Thymus (tissue), 14 donors: ENCODE measurements at places on chromosomes 5 and 9. TPM values are rescaled to one million over a fixed set of nuclear protein-coding genes. Genes with fewer than 3 reads are reported as not detected.

- no peaks in the 10 kb centered on the region for H3K27me3 ChIP-seq
- no peak overlapping the region for H3K4me3 ChIP-seq
- no peak for DNase-seq
- no peaks in the 10 kb centered on the region for H3K36me3 ChIP-seq
- no peaks in the 10 kb centered on the region for H3K4me1 ChIP-seq
Observed at GRCh38 chr5:108167174-108167573, 214.7 kb downstream of the FBXL17 start.

GRCh38 chr5:16776611-16777251, 159.4 kb downstream of the MYO10 start:
- no peak for DNase-seq
- no peak overlapping the region for H3K4me3 ChIP-seq
- no peaks in the 10 kb centered on the region for H3K4me1 ChIP-seq
- H3K27ac ChIP-seq, result no peak overlapping the region
- H3K27me3 ChIP-seq, result no peaks in the 10 kb centered on the region
- H3K36me3 ChIP-seq, result no peaks in the 10 kb centered on the region

DNA sequence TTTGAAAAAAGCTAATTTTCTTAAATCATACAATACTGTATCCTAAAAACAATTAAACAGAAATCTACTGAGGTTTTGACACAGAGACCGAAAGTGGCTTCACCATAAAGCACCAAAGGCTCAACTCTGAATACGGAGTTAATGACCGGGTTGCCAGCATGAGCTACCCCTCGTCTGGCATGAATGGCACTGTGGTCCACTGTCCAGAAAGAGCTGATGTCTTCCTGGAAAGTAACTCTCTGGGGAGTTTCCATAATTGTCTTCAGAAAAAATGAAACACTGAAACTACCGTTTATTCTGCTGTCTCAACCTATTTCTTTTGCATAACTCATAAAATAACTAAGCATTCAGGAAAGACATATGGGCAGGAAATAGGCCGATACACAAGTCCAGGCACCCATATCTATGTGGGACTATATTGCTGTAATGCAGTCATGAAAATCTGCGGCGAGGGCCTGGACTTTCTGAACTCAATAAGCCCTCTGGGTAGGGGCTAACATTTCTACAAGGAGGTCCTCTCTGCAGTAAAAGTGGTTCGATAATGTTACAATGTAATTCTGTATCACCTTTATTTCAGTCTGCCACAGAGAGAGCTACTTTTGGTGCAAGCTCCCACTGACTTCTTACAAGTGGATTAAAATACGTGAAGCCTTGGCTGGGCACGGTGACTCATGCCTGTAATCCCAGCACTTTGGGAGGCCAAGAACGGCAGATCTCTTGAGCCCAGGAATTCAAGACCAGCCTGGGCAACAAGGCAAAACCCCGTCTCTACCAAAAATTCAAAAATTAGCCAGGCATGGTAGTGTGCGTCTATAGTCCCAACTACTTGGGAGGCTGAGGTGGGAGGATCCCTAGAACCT, 52.4 kb downstream of the ANKH start:
- H3K27me3 ChIP-seq, result no peaks in the 10 kb centered on the region
- H3K4me3 ChIP-seq, result no peak overlapping the region
- H3K4me1 ChIP-seq, result no peaks in the 10 kb centered on the region
- no peak for DNase-seq
- no peaks in the 10 kb centered on the region for H3K36me3 ChIP-seq

DNA sequence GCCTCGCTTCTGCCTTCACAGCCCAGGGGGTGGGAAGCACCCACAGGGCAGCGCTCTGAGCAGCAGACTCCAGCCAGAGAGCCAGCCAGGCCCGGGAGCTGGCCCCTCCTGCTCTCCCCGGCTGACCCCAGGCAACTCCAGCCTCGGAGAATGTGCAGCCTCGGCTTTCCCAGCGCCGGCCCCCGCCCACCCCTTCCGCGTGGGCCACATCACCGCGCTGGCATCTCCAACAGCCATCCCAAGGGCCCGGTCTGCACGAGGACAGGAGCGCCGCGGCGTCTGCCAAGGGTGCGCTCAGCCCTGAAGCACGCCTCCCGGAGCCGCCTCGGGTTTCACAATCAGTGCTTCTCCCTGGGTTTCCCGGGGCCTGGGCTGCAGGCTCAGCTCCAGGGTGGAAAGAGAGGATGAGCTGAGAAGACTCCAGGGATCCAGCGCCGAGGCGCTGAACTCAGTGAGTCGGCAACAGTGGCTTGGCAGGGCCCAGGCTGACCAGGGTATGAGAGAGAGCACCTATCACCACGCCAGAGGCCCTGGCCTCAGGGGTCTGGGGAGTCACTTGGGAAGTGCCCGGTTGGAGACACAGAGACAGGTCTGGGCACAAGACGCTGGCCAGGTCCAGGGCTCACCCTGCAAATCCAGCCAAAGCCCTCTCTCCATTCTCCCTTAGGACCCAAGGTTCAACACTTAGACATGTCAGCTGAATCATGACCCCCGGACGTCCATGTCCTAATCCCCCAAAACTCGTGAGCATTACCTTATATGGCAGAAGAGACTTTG, 79.6 kb downstream of the ADAMTS2 start:
- no peak overlapping the region for H3K27ac ChIP-seq
- H3K36me3 ChIP-seq, result no peaks in the 10 kb centered on the region
- DNase-seq, result no peak
- no peak overlapping the region for H3K4me3 ChIP-seq
- no peaks in the 10 kb centered on the region for H3K4me1 ChIP-seq

DNA sequence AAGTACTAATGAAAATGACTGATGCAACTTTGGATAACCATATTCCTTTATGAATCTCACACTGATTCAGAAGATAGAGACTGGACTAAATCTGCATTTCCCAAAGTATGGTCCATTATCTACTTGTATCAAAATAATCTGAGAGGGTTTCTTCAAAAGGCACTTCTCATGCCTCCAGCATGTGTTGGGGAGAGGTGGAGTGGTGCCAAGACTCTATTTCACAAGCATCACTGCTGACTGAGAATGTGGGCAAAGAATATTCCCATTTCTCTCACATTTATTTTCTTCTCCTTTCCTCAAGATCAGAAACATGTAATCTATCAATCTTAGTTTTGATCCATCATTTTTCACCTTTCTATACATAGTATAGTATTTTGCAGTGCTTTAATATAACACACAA, 135.4 kb downstream of the GABRB2 start:
- no peaks in the 10 kb centered on the region for H3K36me3 ChIP-seq
- no peaks in the 10 kb centered on the region for H3K27me3 ChIP-seq
- H3K4me3 ChIP-seq, result no peak overlapping the region
- H3K4me1 ChIP-seq, result no peaks in the 10 kb centered on the region
- DNase-seq, result no peak

DNA sequence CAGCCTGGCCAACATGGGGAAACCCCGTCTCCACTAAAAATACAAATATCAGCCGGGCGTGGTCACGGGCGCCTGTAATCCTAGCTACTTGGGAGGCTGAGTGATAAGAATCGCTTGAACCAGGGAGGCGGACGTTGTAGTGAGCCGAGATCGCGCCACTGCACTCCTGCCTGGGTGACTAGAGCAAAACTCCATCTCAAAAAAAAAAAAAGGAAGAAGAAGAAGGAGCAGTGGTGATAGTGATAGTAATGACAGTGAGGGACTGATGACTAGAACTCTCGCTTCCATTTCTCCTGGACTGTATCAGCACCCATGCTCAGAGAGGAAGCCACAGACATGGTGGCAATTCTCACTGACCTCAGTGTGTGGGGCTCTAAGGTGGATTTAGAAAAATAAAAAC, 52.6 kb upstream of the CLINT1 start:
- DNase-seq, result no peak
- H3K27ac ChIP-seq, result no peak overlapping the region
- no peak overlapping the region for H3K4me3 ChIP-seq
- H3K36me3 ChIP-seq, result no peaks in the 10 kb centered on the region
- H3K27me3 ChIP-seq, result no peaks in the 10 kb centered on the region

- no peaks in the 10 kb centered on the region for H3K4me1 ChIP-seq
- no peaks in the 10 kb centered on the region for H3K36me3 ChIP-seq
- no peak for DNase-seq
- no peak overlapping the region for H3K4me3 ChIP-seq
- no peak overlapping the region for H3K27ac ChIP-seq
- no peaks in the 10 kb centered on the region for H3K27me3 ChIP-seq
Observed at GRCh38 chr5:20266066-20266465, 278.1 kb upstream of the CDH18 start.

GRCh38 chr5:178740921-178741320, 10.5 kb upstream of the ZNF354A start:
- no peak for DNase-seq
- no peak overlapping the region for H3K4me3 ChIP-seq
- H3K27ac ChIP-seq, result no peak overlapping the region
- H3K36me3 ChIP-seq, result no peaks in the 10 kb centered on the region
- no peaks in the 10 kb centered on the region for H3K4me1 ChIP-seq
- H3K27me3 ChIP-seq, result no peaks in the 10 kb centered on the region

DNA sequence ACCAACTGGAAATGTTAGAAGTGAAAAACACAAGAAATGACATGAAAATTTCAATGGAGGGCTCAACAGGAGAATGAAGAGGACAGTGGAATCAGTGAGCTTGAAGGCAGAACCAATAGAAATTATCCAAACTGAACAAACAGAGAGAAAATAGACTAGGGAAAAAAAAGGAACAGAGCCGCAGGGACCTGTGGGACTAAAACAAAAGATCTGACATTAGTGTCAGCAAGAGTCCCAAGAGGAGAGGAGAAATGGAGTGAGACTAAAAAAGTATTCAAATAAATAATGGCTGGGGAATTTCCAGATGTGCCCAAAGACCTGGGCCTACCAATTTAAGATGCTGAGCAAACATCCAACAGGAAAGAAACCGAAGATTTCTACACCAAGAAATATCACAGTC, 175.0 kb upstream of the PHYKPL start:
- H3K4me1 ChIP-seq, result peaks cover 4% of the 10 kb centered on the region
- H3K27me3 ChIP-seq, result no peaks in the 10 kb centered on the region
- no peak for DNase-seq
- no peak overlapping the region for H3K4me3 ChIP-seq

DNA sequence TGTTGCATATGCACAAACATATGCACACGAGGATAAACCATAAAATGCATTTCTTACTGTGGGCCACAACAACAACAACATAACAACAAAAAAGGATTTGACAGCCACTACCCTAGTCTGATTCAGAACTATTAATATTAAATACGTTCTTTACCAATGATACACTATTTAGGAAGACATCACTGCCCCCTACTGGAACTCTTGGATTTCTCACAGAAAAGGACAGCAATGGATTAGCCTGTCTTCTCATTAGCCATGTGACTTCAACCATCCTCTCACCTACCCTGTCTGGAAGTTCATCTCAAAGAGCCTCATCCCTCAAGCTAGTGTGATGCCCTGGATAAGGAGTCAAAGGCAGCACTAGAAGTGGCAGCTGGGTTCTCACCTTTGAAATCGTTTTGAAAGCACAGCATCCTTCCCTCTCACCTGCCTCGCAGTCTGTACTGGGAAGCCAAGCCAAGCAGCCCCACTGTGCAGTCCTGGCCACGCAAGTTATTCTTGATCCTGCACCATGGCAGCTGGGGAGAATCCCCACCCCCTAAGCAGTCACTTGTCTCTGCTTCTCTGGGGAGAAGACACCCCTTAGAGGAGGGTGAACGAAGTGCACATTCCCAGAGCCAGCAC, 64.6 kb downstream of the SH3TC2 start:
- no peaks in the 10 kb centered on the region for H3K36me3 ChIP-seq
- no peaks in the 10 kb centered on the region for H3K4me1 ChIP-seq
- no peak overlapping the region for H3K4me3 ChIP-seq
- DNase-seq, result no peak
- H3K27me3 ChIP-seq, result no peaks in the 10 kb centered on the region

The PAEP gene
- polyA plus RNA-seq, result 1.8 TPM

The DNAJB5 gene
- 13.4 TPM for polyA plus RNA-seq

DNA sequence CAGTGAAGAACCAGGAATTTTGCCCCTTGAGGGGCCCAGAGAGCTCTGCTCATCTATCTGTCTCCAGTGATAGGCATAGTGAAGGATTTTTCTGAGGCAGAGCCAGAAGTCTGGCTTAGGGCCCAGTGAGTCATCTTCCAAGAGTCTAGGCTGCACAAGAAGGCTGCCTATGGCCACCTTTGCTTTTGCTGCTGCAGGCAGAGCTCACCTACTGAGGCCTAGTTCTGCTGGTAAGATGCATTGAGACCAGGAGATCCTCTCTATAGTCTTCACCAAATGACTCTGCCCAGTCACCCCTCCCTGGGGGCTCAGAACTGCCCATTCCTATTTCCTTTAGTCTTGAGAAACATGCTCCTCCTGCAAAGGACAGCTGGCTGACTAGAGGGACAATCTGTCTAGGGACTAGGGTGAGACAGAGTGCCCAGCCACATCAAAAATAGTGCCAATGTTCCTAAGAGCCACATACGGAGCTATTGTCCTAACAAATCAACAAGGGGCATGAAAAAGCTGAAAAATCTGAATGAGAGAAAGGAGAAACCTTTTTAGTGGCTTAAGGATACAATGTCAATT, 40.3 kb upstream of the CDKN2AIPNL start:
- no peak for DNase-seq
- H3K27me3 ChIP-seq, result no peaks in the 10 kb centered on the region
- H3K4me1 ChIP-seq, result no peaks in the 10 kb centered on the region
- no peak overlapping the region for H3K4me3 ChIP-seq
- H3K36me3 ChIP-seq, result no peaks in the 10 kb centered on the region

The SPINK4 gene
- 2.1 TPM for polyA plus RNA-seq

- H3K4me1 ChIP-seq, result peaks cover 2% of the 10 kb centered on the region
- H3K27me3 ChIP-seq, result no peaks in the 10 kb centered on the region
- no peak overlapping the region for H3K27ac ChIP-seq
- H3K36me3 ChIP-seq, result no peaks in the 10 kb centered on the region
- DNase-seq, result no peak
Observed at GRCh38 chr5:156920861-156921431, 42.1 kb downstream of the TIMD4 start.

- DNase-seq, result no peak
- no peaks in the 10 kb centered on the region for H3K4me1 ChIP-seq
- no peak overlapping the region for H3K4me3 ChIP-seq
- no peak overlapping the region for H3K27ac ChIP-seq
- no peaks in the 10 kb centered on the region for H3K27me3 ChIP-seq
- no peaks in the 10 kb centered on the region for H3K36me3 ChIP-seq
Observed at GRCh38 chr5:5932824-5933223, 445.5 kb downstream of the MED10 start.

GRCh38 chr9:130185490-130186031, 13.4 kb downstream of the NCS1 start:
- DNase-seq, result no peak
- no peak overlapping the region for H3K4me3 ChIP-seq

The C5orf34 gene
- 5.3 TPM for polyA plus RNA-seq

The CCDC127 gene
- polyA plus RNA-seq, result 3.4 TPM

DNA sequence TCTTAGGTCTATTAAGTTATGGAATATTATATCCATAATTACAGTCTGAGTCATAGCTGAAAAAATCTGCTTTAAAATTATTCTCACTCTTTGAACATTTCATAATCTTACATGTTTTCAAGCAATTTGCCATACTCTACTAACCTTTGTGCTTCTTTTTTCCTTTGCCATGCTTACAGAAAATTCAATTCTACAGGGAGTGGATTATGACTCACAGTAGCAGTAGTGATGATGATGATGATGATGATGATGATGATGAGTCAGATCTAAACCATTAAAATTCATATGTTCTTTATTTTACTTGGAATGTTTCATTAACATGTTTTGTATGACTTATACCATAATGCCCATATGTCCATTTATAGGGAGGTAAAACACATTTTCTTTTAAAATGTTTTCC, 207.1 kb downstream of the VPS13A start:
- H3K36me3 ChIP-seq, result peaks cover 8% of the 10 kb centered on the region
- no peaks in the 10 kb centered on the region for H3K27me3 ChIP-seq
- DNase-seq, result no peak
- H3K4me3 ChIP-seq, result no peak overlapping the region
